ENCODE measurements at places on chromosomes 7 and 10. TPM values are rescaled to one million over a fixed set of nuclear protein-coding genes. Genes with fewer than 3 reads are reported as not detected.

GRCh38 chr7:30240106-30240800 lies 44.1 kb upstream of the ZNRF2 start:
- no peak for DNase-seq

DNA sequence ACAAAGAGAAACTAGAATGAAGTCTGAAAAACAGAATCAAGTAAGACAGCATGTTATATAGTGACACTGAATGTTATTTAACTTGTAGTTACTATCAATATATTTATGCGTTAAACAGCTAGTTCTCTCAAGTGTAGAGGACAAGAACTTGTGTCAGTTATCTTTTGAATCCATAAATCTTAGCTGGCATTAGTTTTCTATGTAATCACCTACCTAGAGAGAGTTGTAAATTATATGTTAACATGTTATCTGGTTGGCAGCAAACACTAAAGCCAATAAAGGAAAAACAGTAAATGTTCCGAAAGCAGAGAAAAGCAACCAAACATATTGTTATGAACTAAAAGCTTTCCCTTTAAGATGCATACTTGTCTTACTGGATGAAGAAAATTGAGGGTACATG lies 36.8 kb downstream of the SLC18A2 start:
- DNase-seq: no peak

- DNase-seq: no peak
Observed at GRCh38 chr7:139124084-139124914, 14.8 kb upstream of the ZC3HAV1 start.

DNA sequence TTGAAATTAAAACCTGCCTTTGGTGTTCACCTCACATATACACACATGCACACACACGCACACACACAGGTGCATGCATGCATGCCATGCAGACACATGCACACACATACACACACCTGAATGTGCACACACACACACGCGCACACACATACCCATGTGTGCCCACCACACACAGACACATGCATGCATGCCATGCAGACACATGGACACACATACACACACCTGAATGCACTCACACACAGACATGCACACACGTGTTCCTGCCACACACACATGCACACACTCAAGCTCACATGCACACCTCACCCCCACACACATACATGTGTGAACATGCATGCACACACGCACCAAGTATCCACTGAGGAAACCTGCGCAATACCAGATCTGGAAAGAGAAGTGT lies 136.4 kb downstream of the KLF6 start:
- DNase-seq: no peak

Gene NPSR1
- total RNA-seq: not detected

DNA sequence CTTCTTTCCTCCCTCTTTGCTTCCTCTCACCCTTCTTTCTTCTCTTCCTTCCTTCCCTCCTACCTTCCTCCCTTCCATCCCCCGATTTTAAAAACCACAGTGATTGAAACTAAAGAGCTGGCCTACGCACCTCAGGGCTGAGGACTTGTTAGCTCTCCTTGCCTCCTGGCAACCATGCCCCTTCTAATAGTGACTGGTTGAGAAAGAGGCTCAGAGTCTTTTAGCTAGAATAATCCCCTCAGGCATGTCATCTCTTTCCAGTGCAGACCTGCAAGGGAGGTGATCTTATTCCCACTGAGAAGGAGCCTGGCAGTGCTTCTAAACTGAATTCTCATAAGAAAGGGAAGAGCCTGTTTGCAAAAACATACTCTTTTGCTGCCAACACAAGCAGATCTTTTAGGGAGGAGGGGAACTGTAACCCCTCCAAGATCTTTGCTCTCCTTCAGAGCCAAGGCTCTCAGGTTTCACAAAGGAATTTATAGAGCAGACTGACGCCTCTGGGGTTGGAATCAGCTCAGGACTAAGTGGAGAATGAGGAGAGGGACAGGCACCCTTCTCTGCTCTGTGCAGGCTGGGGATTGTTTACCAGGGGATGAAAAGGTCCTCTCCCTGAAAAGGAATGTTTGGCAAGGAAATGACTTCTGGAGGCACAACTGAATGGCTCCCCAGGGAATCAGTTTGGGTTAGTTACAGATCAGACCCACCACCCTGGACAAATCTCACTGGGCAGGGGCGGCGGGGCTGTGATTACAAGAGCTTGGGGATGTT lies 9.4 kb upstream of the ANKRD1 start:
- DNase-seq: no peak

- no peak for DNase-seq
Observed at GRCh38 chr10:28987555-28988320, 301.1 kb upstream of the LYZL1 start.

DNA sequence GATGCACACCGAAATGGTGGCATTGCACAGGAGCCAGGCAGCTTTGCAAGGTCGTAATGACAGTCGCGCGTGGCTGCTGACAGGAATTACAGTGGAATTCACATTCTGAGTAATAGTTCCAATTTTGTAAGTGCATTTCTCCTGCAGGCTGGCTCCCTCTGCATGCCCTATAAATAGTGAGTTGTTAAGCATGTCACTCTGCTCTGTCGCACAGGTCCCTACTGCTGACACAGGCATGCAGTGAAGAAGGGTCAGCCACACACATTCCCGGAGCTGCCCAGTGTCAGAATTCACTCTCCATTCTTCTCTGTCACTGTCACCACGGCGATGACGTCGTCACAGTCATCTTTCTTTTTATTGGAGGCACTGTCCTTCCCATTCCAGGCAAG lies 49.2 kb upstream of the SHH start:
- no peak for DNase-seq

DNA sequence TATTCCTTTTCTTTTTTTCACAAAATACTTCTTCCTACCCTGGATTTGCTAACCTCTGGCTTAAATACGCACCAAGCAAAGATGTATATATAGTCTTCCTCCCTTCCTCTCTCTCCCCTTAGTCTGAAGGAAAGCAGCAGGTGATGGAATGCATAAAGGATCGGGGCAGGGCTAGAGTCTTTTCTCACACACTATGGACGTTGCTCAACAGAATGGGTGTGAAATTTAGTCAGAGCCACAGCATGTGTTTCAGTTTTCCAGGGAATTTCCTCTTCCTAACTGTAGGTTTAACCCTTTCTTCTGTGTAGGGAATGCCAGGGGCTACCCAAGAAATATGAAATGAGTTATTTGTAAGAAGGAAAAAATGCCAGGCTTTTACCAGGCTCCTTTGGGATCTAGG lies 71.4 kb upstream of the NFKB2 start:
- DNase-seq: no peak

Gene ANXA8
- not detected for total RNA-seq

Gene SLC39A12
- 2.2 TPM for total RNA-seq

Gene ACSL5
- total RNA-seq: 3.0 TPM

DNA sequence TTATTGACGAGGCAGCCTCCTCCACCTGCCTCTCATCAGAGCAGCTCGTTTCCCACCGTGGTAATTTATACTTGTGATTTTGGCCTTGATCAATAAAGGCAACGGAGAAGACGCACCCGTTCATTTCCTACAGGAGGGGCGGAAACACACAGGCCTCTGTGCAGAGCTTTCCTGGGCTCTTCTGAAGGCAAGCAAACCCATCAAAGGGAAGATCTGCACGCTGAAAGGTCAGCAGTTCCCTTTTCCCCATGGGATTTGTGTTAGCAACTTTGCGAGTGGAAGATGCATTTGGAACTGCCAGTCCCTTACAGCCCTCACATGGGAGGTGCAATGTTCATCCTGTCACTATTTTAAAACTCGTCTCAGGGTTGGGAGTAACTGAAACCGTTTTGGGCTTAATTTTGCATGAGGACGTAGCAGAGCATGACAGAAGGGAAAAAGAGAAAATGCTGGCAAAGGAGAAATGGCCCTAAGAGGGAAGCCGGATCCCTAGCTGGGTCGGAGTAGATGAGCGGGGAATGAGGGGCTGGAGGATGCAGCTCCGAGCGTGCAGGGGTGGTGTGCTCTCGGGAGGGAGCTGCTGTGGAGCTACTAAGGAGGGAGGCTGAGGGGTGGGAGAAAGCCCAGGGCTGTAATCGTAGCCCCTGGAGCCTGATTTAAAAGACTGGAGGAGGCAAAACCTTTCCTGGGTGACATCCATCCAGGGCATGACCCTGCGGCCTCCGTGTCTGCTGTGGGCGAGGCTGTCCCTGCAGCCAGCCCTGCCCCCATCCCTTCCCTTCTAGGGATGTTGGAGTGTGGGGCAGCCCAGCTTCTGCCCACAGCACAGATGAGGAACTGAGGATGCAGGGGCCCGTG lies 111.1 kb upstream of the FAM20C start:
- no peak for DNase-seq

GRCh38 chr10:8416192-8416701 lies 361.8 kb downstream of the GATA3 start:
- no peak for DNase-seq

DNA sequence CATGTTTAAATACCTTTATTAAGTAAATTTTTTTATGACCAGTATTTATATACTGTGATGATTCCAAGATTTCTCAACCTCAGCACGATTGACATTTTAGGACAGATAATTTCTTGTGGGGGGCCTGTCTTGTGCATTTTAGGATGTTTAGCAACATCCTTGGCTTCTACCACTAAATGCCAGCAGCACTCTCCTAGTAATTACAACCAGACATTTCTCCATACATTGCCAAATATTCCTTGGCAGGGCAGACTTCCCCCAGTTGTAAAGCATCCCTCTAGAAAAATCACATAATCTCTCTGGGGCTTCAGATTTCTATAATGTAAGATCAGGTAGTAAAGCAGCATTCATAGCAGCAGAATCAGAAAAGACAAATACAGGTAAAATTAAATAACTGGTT lies 7.8 kb upstream of the LIPM start:
- no peak for DNase-seq

DNA sequence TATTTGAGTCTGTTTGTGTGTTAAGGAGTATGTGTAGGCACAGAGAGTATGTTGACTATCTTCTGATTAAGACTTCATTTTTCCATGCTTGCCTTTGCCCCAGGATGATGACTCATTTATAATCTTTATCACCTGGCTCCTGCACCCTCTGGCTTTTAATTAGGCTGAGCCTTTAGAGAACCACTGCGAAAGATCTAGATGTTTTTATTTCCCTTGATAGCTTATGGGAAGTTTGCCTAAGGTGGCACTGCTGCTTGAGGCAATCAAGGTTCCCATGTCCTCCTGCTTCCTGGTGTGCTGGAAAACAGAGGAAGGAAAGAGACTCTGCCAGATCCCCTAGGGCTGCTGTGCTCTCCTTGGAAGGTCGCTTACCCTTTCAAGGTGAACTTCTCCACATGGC lies 114.6 kb downstream of the ARL4A start:
- DNase-seq: no peak

DNA sequence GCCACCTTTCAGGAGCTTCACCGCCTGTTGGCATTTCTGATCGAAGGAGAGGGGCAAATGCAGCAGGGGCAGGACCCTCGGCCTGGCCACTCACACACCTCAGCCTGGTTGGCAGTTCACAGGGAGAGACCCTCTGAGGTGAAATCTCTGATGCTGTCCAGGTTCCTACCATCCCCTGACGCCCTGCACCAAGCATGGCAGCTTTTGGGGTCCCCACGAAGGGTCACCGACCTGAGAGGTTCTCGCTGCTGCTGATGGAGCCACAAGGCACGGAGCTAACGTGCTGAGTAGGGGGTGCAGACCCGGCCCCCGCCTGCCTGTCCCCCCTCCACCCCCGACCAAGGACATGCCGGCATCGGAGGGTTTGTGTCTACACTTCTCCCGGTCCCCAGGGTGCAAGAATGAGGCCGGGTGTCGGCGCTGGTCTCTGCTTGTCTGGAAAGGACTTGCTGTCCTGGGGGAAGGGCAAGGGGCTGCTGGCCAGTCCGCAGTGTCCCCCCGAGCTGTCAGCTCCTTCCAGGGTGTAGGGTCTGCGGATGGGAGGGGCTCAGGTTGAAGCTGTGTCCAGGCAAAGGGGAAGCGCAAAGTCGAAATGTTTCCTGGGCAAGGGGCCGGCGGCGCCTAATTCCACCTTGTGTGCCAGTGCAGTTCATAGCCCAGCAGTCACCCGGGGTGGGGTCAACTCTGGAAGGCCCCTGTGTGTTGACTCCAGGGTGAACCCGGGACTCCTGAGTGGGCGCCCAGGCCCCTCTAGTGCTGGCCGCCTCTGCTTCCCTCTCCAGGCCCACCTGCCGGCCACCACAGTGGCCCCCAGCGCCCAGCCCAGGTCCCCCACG lies 132.6 kb downstream of the DNAJB6 start:
- no peak for DNase-seq

DNA sequence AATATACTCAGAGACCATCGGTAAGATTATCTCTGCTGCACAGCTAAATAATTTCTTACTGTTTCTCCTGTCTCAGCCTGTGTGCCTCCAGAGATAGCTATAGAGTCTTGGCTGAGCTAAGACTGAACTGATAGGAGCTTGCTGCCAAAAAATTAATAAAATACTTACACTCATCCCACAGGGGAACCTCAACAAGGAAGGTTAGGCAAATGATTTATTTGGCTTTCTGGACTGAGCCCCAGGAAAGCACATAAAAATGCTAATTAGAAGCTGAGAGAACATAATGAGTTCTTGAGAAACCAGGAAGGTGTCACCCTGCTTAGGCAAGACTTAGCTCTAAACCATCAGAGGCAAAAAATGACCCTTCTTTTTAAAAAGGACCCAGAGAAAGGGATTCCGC lies 534.5 kb downstream of the TNS3 start:
- no peak for DNase-seq

Gene IL15RA
- total RNA-seq: not detected

GRCh38 chr10:3766046-3766756 lies 18.8 kb downstream of the KLF6 start:
- DNase-seq: no peak

DNA sequence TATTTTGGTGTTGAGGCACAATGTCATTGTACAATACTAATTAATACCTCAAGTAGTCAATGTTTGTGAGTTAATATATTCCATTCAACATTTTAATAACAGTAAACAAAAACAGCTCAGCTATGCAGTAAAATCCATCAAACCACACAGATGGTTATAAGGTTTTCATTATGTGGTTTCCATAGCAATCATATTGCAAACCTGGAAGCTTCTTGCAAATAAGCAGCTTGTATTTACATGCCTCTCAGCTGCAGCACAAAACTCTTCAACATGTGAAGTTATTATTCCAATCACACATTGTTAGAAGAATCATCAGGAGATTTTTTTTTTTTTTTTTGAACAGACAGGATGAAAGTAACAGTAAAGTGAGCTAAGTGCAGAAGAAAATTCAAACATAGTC lies 170.2 kb downstream of the SKAP2 start:
- DNase-seq: no peak

DNA sequence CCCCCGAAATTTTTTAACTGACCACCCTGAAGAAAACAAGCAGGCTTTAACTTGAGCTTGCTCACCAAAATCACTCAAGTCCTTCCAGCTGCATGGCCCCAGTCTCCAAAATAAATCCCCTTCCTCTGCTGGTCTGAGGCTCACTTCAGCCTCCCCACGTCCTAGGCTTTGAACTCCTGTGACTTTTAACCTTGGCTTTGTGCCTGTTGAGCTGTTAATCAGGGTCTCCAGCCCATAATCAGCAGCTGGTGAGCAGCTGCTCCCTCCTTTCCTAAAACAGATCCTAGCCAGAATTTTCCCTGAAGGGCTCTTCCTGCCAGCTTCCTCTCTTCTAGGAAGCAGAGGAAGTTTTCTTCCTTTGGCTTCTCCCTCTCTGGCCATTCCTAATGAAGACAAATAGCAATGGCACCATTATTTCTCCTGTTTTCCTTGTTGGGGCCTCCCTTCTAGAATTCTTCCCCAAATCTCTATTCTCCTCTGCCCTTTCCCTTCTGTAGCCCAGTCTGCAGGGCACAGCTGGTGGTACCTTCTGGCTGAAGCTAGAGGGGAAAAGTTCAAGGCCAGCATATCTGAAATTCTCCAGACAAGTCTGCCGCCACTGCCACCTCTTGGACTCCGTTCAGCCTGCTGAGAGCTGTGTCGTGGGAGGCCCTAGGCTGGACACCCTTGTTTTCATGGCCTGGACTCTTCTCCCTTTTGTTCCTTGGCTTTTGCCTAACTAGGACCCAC lies 152.1 kb downstream of the NOC3L start:
- DNase-seq: no peak

Gene PIK3AP1
- total RNA-seq: 5.6 TPM

Gene ADAP1
- 32.0 TPM for total RNA-seq
